ENCODE measurements at places on chromosomes 4 and X.

- no peak for DNase-seq
Observed at GRCh38 chrX:118271775-118272174, 74.1 kb upstream of the WDR44 start.

- DNase-seq: no peak
Observed at GRCh38 chr4:78608684-78609083, 57.1 kb downstream of the ANXA3 start.

- DNase-seq: no peak
Observed at GRCh38 chrX:148517176-148517575, 16.8 kb downstream of the AFF2 start.

DNA sequence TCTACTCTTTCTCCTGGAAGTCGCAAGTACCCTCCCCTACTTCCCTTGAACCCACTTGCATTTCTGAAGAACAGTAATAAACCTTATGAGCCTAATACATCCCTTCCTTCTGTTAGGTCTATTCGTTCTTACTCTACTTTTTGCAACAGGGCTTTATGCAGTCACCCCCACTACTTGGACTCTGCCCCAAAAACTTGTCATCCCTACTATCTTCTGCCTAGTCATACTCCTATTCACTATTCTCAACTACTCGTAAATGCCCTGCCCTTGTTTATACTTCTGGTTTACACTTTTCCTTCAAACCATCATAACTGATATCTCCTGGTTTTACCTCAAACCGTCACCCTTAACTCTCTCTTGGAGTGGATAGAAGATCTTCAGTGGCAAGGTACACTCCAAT is 55.2 kb upstream of the SLIT2 start:
- no peak for DNase-seq

DNA sequence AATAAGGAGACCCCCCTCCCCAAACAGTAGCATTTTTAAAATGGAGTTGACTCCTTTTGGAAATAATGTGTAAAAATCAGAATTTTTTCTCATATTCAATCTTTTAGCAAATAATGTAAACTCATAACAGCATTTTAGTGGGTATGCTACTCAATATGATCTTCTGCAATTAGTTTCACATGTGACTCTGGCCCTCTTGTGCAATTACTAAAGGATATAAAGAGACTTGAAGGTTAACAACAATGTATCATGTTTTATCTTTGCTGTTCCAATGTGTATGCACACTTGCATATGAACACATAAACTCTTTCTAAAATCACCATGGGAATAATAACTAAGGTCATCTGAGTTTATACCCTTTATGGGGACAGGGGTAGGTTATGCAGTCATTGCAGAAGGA is 39.9 kb upstream of the RXFP1 start:
- no peak for DNase-seq

DNA sequence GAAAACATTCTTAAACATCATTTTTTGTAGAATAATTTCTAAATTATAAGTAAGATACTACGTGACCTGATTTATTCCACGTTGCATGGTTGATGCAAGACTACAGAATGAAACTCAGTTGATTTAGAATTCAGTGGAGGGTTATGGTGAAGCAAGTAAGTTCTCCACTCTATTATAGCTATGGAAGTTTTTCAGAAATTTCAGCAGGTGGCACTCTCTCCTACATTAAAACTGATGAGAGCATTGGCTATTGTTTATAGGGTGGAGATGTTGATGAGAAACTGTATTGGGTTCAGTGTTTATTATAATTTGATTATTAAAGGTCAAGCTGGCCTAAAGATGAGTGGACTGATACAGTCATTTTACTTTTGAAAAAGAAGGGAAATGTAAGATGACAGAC is 88.0 kb downstream of the FNIP2 start:
- no peak for DNase-seq

GRCh38 chr4:53899586-53900270 is 164.7 kb downstream of the CHIC2 start:
- no peak for DNase-seq

DNA sequence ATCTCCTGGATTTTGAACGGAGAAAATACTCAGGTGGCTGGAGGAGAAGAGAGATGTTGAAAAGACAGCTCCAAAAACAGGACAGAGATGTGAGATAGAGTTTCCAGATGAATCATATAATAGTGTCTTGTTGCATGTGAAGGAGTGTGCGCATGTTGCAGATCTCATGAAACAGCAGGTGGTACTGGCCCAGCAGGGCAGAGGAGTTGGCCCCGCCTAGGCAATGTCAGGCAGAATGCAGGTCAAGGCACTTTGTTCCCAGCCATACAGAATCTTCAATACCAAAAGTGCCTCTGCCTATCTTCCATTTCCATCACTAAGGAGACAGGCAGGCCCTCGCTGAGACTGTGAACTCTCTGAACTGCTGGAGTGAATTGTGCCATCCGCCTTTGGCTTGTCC is 63.9 kb upstream of the FAT1 start:
- no peak for DNase-seq

DNA sequence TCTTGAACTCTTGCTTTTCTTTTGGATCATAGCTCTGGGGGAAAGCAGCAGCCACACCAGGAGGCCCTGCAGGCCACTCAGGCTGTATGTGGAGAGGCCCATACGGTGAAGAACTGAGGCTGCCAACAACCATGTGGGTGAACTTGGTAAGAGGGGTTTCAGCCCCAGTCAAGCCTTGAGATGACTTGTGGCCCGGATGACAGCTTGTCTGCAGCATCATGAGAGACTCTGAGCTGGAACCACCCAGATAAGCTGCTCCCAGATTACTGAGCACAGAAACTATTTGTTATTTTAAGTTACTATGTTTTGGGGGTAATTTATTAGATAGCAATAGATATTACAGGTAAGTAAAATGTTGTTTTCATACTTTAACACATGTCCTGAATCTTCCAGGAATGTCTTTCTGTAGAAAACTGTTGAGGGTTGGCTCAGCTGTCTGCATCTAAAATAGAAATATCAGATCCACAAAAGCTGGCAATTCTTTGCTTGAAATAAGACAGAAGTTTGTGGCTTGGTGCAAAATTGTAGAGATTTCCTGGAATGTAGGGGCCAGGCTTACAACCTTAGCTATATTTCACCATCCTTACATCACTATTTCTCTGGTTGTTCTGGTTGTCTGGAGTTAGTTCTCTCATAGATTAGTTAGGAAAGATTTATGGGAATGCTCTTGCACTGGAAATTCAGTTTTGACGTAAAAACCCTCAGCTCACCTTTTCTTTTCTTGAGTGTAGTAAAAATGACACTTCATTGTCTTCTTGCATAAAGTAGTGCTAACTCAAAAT is 272.1 kb downstream of the RAPGEF2 start:
- DNase-seq: no peak

DNA sequence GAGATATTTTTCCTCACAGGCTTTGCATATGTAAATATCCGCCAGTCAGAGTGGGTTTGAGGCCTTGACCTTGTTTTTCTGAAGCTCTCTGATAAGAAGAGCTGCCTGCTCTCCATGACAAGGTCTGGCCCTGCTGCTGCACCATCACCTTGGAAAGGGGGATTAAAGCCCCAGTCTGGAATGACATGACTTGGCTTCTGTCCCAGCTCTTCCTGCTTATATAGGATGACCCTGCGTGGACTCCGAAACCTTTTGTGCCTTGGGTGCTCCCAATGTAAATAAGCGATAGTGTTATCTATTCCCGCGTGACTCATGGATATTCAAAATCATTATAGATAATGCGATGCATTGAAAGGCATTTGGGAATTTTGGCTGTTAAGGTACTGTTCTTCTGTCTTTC is 139.3 kb downstream of the BMPR1B start:
- no peak for DNase-seq

DNA sequence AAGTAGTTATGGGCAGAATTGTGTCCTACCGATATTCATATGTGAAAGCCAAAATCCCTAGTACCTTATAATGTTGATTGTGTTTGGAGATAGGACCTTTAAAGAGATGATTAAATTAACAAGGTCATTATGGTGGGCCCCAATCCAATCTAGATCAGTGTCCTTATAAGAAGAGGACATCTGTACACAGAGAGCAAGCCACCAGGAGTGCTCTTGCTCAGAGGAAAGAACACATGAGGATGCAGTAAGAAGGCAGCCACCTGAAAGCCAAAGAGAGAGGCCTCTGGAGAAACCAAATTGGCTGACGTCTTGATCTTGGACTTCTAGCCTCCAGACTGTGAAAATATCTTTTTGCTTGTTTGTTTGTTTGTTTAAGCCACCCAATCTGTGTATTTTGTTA is 1290.8 kb upstream of the PABPC4L start:
- no peak for DNase-seq

GRCh38 chr4:32752962-32753361 is 2032.8 kb downstream of the PCDH7 start:
- DNase-seq: no peak

DNA sequence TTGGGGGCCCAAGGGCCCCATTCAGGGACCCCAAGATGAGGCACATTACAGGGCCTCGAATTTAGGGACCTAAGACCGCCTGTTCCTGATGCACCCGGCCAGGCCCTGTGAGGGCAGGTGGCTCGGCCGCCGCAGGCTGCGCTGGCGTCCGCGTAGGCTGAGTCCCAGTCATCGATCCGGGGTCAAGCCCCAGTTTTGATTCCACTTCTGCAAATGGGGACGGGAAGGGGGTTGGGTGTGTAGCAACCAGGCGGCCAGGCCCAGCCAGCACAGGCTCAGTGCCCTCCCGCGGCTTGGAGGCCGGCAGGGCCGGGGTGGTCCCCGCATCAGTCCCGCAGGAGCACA is 327 bp downstream of the PNPLA4 start:
- DNase-seq: no peak

GRCh38 chr4:120431180-120431579 is 364.5 kb upstream of the MAD2L1 start:
- DNase-seq: no peak

- DNase-seq: no peak
Observed at GRCh38 chrX:102957751-102958150, 20.7 kb downstream of the RAB40AL start.

GRCh38 chrX:16992951-16993350 is 46.5 kb downstream of the REPS2 start:
- no peak for DNase-seq

- no peak for DNase-seq
Observed at GRCh38 chr4:2290974-2291704, 29.2 kb upstream of the MXD4 start.

GRCh38 chr4:186058980-186059316 is 10.0 kb upstream of the TLR3 start:
- no peak for DNase-seq

DNA sequence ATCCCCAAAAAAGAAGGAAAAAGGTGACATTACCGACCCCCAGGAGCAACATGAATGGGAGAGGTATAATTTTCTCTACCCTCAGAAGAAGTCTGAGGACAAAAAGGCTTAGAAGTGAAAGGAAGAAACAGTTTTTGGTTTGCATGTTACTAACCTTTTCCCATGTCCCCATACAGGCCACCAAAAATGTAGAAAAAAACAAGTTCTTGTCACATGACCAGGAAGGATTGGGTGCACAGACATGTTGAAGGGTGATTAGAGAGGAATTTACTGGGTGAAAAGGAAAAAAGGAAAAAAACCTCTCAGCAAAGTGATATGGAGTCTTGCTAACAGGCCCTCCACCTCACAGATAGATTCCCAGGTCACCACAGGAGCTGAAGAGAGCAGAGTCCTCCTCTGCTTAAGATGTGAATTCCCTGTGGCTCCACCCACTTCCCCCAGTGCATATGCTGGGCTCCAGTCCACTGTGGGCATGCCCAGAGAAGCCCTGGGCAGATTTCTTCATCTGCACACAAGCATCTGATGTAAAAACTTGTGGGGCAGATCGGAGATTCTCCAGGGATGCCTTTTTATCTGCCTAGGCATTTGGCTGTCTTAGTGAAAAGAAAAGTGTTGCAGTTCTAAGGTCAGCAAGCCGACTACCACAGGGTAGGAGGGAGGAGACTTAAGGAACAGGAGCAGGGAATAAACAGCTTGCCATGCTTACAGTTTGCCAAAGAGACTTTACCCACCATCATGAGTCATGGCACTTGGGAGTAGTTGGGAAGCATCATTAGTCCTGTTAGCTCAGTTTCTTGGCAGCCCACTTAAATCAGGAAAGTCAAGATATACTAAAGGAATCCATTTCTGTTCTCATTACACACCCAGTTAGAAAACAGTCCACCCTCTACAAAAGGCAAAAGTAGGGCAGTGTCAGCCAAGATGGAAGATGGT is 25.0 kb upstream of the PASD1 start:
- no peak for DNase-seq

DNA sequence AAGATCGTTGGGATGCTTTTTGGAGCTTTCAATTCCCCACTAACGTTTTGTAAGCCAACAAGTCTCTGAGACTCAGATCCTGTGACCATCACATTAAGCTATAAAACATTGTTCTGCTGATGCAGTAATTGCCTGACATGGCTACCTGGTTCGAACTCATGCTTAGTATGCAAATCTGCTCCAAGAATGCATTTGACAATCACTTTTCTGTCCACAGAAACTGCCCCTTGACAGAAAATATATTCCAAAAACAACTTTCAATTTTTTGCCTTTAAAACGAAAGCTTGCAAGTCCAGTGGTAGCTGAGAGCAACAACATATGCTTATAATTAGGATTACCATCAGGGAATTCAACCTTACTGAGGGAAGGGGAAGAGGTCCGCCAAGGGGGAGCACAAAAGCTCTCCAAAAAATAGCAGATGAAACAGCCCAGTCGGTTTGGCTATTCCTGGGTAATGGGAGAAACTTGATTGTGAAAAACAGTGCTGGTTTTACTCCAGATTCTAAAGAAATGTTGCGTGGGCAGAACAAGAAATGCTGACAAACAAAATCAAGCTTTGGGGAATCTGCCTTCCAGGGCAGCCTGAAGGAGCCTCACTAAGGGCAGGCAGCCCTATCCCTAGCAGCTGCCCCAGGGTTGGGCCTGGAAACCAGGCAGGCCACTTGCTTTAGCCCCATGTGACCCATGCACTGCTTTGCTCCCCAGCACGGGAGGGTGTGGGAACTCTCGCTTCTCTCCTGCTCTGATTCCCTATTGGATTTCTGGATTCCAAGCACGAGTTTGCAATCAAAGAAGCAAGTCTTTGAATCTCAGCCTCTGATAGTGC is 160.7 kb upstream of the LDB2 start:
- DNase-seq: no peak

- DNase-seq: no peak
Observed at GRCh38 chr4:14167876-14168510, 540.5 kb upstream of the BOD1L1 start.

DNA sequence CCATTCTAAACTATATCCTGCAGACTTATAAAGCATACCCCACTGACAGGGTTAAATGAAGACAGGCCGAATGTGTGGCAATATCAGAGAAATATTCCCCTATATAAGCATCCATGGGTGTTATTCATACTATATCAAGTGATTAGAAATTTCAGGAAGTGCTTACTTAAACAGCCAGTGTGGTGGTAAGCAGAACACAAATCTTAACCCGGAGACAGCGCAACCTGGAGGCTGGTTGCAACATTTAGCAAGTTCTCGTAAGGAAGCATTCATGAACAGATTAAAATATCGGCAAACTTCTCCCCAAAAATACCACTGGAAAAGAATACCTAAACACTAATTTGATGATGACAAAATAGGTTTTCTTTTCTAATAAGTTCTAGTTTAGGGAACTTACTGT is 261.2 kb downstream of the CBLL2 start:
- DNase-seq: no peak

DNA sequence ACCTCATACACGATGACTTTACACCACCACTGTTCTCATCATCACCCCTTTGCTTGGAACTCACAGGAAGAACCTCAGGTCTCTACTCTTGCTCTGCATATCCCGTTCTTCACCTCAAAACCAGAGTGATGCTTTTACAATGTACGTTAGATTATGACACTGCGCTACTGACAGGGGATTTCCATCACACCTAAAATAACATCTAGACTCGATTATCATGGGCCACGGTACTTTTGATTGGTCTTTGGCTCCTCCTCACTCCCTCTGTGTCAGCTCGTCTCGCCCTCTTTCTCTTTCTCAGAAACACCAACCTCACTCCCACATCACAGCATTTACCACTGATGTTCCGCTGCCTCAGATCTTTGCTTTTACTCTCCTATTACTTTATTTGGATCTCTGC is 172.4 kb downstream of the TLL1 start:
- DNase-seq: no peak

Data from stimulated activated CD4-positive, alpha-beta T cell treated with anti-CD3 and anti-CD28 coated beads, TNF-alpha, amount 100 ng/mL, for 4 hours (primary cell).